Jurkat, Clone E6-1 (cell line): ENCODE measurements at places on chromosomes 4 and X.

- no peak for DNase-seq
Observed at GRCh38 chrX:45508454-45508853, 307.8 kb upstream of the DIPK2B start.

DNA sequence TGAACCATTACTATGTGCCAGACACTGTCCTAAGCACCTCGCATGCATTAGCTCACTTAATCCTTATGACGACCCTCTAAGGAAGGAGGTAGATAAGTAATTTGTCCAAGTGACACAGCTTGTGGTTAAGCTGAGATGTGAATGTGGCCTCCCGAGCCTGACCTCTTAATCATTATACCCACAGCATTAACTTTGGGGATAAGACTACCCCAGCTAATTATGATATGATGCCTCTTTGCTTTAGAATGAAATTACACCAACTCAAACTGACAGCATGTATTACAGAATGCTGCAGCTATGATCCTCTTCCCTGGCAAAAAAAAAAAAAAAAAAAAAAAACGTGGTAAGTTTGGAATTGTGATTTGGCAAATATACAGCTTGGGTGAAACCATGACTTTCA is 53.5 kb downstream of the APBB2 start:
- DNase-seq = no peak

DNA sequence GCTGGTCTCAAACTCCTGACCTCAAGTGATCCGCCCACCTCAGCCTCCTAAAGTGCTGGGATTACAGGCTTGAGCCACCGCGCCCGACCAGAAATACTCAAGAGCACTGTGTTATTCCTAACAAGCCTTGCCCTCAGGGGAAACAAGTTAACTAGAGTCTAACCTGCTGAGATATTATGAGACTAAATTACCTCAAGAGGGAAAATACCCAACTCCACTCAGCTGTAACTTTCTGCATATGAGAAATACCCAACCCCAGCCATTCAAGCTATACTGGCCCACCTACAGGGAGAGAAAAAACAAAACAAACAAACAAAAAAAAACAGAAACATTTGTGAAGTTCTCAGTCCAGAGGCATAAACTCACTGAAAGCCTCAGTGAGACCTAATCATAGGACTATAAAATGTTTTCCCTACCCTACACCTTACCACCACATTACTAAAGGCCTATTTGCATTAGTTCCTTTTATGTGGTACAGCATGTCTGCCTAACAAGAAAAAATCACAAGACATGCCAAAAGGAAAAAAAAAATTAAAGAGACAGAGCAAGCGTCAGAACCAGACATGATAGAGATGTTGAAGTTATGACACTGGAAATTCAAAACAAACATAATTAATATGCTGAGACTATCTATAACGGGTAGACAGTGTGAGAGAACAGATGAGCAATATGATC is 876.0 kb downstream of the FSTL5 start:
- DNase-seq = no peak

DNA sequence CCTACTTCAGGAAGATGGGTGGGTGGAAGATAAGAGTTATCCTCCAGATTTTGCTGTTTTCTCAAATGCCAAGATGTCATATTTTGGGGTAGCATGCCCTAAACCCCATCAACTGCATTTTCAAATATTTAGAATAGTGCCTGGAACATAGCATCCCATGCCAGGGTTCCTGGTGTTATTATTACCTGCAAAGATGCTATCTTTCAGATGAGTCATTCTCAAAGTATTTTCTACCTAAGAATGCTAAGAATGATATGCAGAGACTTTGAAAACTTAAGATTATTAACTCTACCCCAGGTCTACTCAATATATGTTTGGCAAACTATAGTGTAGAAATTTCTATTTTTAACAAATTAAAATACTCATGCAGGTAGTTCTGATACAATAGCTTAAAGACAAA is 934.3 kb upstream of the SLIT2 start:
- no peak for DNase-seq

- no peak for DNase-seq
Observed at GRCh38 chr4:23814996-23815660, 74.7 kb downstream of the PPARGC1A start.
